Uterus (tissue), 4 donors: ENCODE measurements at places on chromosomes 5 and 9. TPM values are rescaled to one million over a fixed set of nuclear protein-coding genes. Genes with fewer than 3 reads are reported as not detected.
A peak's percentile ranks its signal among the peaks of the same experiment; 100 is the strongest.

DNA sequence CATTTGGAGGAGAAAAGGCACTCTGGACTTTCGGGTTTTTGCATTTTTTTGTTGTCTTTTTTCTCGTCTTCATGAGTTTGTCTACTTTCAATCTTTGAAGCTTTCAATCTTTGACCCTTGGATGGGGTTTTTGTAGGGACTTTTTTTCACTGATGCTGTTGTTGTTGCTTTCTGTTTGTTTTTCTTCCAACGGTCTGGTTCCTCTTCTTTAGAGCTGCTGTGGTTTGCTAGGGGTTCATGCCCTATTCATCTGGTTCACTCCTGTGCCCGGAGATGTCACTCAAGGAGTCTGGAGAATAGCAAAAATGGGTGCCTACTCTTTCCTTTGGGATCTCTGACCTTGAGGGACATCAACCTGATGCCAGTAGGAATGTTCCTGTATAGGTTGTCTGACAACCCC is 378.6 kb upstream of the TYRP1 start:
- no peaks in the 10 kb centered on the region for H3K36me3 ChIP-seq
- no peaks in the 10 kb centered on the region for H3K4me1 ChIP-seq
- H3K4me3 ChIP-seq: no peak overlapping the region
- no peak for DNase-seq
- H3K27me3 ChIP-seq: no peaks in the 10 kb centered on the region

GRCh38 chr9:23598994-23599393 is 227.0 kb downstream of the ELAVL2 start:
- no peak overlapping the region for H3K4me3 ChIP-seq
- no peaks in the 10 kb centered on the region for H3K36me3 ChIP-seq
- H3K4me1 ChIP-seq: no peaks in the 10 kb centered on the region
- no peaks in the 10 kb centered on the region for H3K27me3 ChIP-seq

DNA sequence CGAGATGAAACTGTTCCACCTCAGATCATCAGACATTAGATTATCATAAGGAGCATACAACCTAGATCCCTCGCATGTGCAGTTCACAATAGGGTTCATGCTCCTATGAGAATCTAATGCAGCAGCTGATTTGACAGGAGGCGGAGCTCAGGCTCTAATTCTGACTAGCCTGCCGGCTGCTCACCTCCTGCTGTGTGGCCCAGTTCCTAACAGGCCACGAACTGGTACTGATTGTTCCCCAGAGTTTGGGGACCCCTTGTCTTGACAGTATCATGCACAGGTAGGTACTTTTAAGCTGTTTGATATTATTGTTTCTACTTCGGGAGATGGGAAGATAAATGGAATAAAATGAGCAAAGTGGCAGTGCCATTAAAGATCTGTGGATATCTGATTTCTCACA is 66.9 kb downstream of the ZCCHC7 start:
- DNase-seq: no peak
- H3K4me1 ChIP-seq: peaks cover 3% of the 10 kb centered on the region
- H3K27ac ChIP-seq: no peak overlapping the region

GRCh38 chr9:68793605-68794343 is 88.7 kb downstream of the PIP5K1B start:
- no peaks in the 10 kb centered on the region for H3K27me3 ChIP-seq
- no peaks in the 10 kb centered on the region for H3K36me3 ChIP-seq
- H3K4me3 ChIP-seq: no peak overlapping the region

DNA sequence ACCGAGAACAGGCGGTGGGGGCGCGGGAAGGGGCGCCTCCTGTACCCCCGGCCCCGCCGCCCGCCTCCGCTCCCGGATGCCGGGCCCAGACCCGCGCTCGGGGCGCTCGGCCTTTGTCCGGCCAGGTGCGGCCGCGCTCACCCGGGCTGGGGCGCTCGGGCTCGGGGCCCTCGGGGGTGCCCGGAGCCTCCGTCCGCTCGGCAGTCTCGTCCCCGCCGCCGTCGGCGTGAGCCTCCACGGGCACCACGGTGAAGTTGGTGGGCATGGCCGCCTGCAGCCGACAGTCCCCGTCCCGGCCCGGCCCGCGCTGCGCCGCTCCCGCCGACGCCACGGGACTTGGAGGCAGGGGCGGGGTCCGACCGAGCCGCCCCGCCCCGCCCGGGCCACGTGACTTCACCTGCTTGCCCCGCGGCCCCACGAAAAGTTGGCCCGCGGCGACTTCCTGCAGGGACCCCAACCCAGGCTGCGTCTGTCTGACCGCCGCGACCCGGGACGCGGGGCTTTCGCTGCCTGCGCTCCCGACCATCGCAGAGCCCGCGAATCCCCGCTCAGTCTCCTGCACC is at the start of gene SLC12A7:
Gene SLC12A7 (minus strand): TSS at position 337 of the 563 bp plus-strand sequence. CDS start 72 bp downstream, at position 265.
- peaks cover 6% of the 10 kb centered on the region for H3K4me1 ChIP-seq
- H3K27me3 ChIP-seq: no peaks in the 10 kb centered on the region
- peak within 1 kb of the TSS; percentile 75 for H3K27ac ChIP-seq
- DNase-seq: peak; percentile 55
- H3K4me3 ChIP-seq: peak within 1 kb of the TSS; percentile 52

GRCh38 chr9:135269912-135270830 is 182.7 kb downstream of the OLFM1 start:
- DNase-seq: no peak
- no peaks in the 10 kb centered on the region for H3K36me3 ChIP-seq
- H3K4me1 ChIP-seq: no peaks in the 10 kb centered on the region
- H3K27me3 ChIP-seq: no peaks in the 10 kb centered on the region
- no peak overlapping the region for H3K27ac ChIP-seq
- no peak overlapping the region for H3K4me3 ChIP-seq

GRCh38 chr5:60700416-60700757 is 421 bp upstream of the DEPDC1B start:
- peak overlapping the region; percentile 59 for H3K4me3 ChIP-seq
- no peaks in the 10 kb centered on the region for H3K36me3 ChIP-seq
- H3K27ac ChIP-seq: peak overlapping the region; percentile 75
- H3K27me3 ChIP-seq: no peaks in the 10 kb centered on the region

GRCh38 chr9:83956436-83957247 is 23.4 kb downstream of the HNRNPK start:
- peak overlapping the region; percentile 68 for H3K4me3 ChIP-seq
- no peaks in the 10 kb centered on the region for H3K4me1 ChIP-seq
- no peaks in the 10 kb centered on the region for H3K36me3 ChIP-seq
- H3K27ac ChIP-seq: peak overlapping the region; percentile 87

GRCh38 chr9:101848485-101848919 is 110.1 kb upstream of the GRIN3A start:
- H3K36me3 ChIP-seq: no peaks in the 10 kb centered on the region
- DNase-seq: no peak
- no peaks in the 10 kb centered on the region for H3K27me3 ChIP-seq
- no peaks in the 10 kb centered on the region for H3K4me1 ChIP-seq

DNA sequence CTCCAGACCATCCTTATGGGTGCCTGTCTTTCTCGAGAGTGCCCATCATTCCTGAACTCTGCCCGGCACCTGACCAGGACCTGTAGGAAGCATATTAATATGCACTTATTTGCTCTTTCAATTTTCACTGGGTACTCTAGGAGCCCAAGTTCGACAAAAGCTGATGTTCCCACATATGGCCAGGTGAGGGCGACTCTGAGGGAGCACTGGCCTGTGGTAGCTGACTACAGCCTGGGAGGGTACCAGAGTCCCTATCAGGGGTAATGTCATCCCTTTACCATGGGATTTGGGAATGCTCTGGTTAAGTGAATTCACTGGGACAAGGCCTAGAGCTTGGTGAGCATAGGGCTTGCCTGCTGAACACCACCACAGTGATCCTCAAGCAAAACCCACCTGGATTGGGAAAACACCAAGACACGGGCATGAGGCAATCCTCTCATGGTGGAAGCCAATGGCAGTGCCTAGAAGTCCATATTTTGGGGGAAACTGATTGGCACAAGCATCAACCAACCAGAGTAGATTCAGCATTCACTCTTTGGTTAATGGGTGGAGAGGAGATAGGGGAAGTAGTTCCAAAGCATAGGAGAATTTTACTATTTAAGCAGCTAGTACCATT is 112.2 kb downstream of the MTX3 start:
- H3K4me3 ChIP-seq: no peak overlapping the region
- DNase-seq: no peak
- no peak overlapping the region for H3K27ac ChIP-seq

DNA sequence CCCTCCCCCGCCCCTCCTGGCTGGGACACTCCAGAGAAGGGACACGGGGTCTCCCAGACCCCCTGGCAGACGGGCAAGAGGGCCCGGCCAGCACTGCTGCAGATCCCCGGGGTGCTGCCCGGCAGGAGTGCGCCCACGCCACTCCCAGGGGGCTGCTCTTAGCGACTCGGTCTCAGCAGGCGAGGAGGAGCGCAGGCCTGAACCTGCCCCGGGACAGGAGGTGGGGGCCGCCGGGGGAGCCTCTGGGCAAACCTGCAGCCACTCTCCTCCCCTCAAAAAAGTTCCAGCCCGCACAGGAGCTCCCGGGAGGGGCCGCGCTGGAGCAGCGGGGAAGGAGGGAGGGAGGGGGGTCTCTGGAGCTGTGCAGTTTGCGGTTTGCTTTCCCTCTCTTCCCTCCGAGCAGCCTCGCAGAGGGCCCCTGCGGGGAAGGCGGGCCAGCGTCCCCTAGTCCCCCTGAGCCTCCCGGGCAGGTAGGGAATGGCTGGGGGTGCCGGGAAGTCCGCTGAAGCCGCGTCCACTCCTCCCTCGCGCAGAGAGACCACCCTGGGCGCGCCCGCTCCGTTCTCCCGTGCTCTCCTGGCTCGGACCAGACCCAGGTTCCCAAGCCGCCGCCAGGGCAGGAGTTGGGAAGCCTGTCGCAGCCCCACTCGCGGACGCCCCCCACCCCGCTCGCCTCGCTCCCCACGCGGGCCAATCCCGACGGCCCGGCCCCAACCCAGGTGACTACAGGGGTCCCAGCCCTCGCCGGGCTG is 44.2 kb downstream of the NACC2 start:
- H3K4me1 ChIP-seq: no peaks in the 10 kb centered on the region
- H3K4me3 ChIP-seq: peak overlapping the region; percentile 44
- DNase-seq: no peak
- no peaks in the 10 kb centered on the region for H3K27me3 ChIP-seq
- peak overlapping the region; percentile 21 for H3K27ac ChIP-seq

- no peak for DNase-seq
- H3K27ac ChIP-seq: peak overlapping the region; percentile 11
Measured at GRCh38 chr9:95074632-95075031, 242.9 kb downstream of the FANCC start.

GRCh38 chr9:92562461-92562967 is 26.7 kb upstream of the ECM2 start:
- H3K4me3 ChIP-seq: no peak overlapping the region
- H3K4me1 ChIP-seq: peaks cover 5% of the 10 kb centered on the region
- DNase-seq: no peak
- H3K36me3 ChIP-seq: no peaks in the 10 kb centered on the region
- no peaks in the 10 kb centered on the region for H3K27me3 ChIP-seq

DNA sequence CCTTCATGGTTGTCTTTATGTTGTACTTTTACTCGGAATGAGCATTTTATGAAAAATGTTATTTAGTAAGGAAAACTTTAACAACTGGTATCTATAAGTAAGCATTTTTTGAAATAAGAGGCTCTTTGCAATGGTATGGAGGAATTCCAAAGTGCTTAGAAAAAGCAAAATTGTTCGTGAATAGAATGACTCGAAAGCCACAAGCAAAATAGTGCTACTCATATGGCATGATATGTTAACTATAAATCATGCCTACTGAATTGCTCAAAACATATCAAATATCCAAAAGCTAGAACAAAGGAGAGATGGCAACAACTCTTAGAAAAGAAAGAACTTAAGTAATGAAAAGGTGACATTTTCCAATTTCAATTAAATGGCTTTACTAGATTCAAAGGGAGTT is 216.3 kb downstream of the KIAA0825 start:
- no peak for DNase-seq
- no peaks in the 10 kb centered on the region for H3K27me3 ChIP-seq
- no peak overlapping the region for H3K4me3 ChIP-seq
- no peak overlapping the region for H3K27ac ChIP-seq

DNA sequence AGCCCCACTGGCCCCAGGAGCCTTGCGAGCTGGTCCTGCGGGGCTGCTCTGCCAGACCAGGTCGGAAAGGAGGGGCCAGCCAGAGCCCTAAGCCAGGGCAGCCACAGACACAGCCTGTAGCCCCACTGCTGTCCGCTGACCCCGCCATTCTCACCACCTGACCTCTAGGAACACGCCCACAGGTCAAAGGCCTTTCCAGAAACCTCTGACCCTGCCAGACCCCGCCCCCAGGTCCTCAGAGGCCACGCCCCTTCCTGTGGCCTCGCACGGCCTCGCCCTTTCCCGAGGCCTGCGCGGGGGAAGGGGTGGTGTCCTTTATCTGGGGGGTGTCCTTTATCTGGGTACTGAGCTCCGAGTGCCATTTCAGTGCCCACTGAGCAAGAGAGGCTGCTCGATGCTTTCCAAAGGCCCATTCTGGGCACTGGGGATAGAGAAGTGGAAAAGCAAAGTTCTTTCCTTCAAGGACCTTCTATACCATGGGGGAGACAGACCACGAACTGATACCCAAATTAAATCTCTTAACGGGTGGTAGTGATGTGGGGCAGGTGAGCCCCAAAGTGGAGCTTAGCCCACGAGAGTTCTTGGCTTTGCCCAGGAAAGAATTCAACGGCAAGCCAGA is 46.5 kb downstream of the P4HA2 start:
- no peaks in the 10 kb centered on the region for H3K27me3 ChIP-seq
- no peak for DNase-seq
- H3K4me1 ChIP-seq: no peaks in the 10 kb centered on the region
- no peaks in the 10 kb centered on the region for H3K36me3 ChIP-seq

DNA sequence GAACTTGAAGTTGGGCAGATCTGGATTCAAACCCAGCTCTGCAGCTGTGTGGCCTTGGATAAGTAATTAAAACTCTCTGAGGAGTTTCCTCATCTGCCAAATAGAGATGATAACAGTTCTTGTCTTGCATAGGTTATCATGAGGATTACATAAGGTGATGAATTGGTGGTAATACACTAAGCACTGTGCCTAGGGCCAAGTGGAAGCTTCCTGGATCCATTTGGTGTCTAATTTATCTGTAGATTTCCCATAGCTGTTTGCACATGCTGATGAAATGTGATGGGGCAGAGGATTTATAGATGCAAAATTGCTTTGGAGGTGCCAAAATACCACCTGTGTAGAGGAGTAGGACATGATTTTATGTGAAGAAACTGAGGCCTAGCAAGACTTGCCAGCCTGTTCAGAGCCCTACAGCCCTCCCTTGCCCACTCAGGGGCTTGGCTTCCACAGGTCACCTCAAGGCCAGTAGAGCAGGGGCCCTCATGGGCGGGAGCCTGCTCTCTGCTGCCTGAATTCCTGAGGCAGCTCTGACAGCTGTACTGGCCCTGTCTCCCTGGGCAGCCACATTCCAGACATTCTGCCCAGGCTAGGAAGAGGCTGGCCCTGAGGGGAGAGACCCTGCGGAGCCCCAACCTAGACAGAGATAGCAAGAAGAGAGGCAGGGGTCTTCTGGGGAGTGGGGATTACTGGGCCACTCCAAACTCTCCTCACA is 5.9 kb upstream of the FAT2 start:
- DNase-seq: no peak
- H3K27me3 ChIP-seq: no peaks in the 10 kb centered on the region
- no peak overlapping the region for H3K4me3 ChIP-seq
- no peak overlapping the region for H3K27ac ChIP-seq

- H3K4me1 ChIP-seq: no peaks in the 10 kb centered on the region
- no peak for DNase-seq
- H3K36me3 ChIP-seq: no peaks in the 10 kb centered on the region
Measured at GRCh38 chr5:44329716-44330115, 59.5 kb downstream of the FGF10 start.

GRCh38 chr9:111350556-111350955 is 20.5 kb upstream of the OR2K2 start:
- H3K36me3 ChIP-seq: no peaks in the 10 kb centered on the region
- DNase-seq: no peak
- H3K27ac ChIP-seq: no peak overlapping the region

The SPINK13 gene
- total RNA-seq: 0.41 TPM

The SPATA6L gene
- 13.6 TPM for total RNA-seq

The ZCCHC7 gene
- total RNA-seq: 15.6 TPM

The FANCG gene
- total RNA-seq: 9.9 TPM

The LHX3 gene
- total RNA-seq: not detected

The HTR1A gene
- total RNA-seq: not detected

The PRLR gene
- total RNA-seq: 80.6 TPM
